ENCODE measurements at places on chromosomes 12 and 14.

DNA sequence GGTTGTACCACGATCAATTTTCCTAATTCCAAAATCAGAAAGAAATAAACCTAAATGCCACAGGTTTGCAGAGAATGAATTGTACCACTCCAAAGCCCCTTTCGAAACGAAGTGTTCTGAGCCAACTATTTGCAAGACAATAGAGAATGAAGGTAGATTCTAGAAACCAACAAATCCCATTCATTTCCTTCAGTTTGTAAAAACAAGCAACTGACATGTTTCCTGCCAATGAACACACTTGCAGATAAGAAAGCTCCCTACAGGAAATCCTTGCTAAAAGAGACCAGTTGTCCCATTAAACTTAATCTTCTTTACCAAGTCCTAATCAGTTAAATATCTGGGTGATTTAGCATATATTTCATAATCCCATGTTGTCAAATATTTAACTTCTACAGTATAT, 198.4 kb upstream of the FOXN3 start:
- peak; percentile 74 for DNase-seq

GRCh38 chr12:45973526-45973925, 16.8 kb downstream of the SCAF11 start:
- peak; percentile 80 for DNase-seq

- no peak for DNase-seq
Measured at GRCh38 chr12:13044906-13045299, 722 bp downstream of the FAM234B start.

GRCh38 chr12:98653866-98654493, 8.9 kb downstream of the APAF1 start:
- peak; percentile 66 for DNase-seq

GRCh38 chr12:41621291-41621690, 433.2 kb downstream of the PDZRN4 start:
- DNase-seq: no peak

DNA sequence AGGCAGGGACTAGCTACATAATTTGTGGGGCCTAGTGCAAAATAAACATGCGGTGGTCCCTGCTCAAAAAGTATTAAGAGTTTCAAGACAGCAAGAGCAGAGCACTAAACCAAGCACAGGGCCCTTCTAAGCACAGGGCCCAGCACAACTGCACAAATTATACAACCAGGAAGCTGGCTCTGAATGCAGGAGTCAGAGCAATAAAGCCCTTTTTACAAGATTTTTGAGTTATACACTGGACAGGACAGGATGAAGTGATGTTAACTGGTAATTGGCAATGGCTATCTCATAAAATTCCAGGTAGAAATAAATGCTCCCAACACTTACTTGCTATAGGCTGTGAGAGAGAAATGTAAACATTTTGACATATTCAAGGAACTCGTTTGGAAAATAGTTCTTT, 86.2 kb upstream of the GPHB5 start:
- DNase-seq: no peak

GRCh38 chr12:113184098-113184899, 979 bp downstream of the DDX54 start:
- DNase-seq: no peak

DNA sequence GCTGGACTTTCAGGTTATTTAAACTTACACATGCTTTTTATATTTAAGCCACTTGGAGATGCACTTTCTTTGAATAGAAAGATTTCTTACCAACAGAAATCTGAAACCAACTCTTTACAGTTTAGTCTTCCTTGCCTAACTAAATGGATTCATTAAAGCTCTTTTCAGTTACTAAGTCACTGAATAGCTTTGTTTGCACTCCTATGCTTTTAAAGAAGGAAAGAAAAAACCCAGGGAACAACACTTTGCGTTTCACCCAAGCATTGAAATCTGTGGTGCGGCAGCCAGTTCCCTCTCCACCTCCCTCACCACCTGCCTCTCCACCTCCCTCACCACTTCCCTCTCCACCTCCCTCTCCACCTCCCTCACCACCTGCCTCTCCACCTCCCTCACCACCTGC, 70.3 kb downstream of the RIMBP2 start:
- no peak for DNase-seq

DNA sequence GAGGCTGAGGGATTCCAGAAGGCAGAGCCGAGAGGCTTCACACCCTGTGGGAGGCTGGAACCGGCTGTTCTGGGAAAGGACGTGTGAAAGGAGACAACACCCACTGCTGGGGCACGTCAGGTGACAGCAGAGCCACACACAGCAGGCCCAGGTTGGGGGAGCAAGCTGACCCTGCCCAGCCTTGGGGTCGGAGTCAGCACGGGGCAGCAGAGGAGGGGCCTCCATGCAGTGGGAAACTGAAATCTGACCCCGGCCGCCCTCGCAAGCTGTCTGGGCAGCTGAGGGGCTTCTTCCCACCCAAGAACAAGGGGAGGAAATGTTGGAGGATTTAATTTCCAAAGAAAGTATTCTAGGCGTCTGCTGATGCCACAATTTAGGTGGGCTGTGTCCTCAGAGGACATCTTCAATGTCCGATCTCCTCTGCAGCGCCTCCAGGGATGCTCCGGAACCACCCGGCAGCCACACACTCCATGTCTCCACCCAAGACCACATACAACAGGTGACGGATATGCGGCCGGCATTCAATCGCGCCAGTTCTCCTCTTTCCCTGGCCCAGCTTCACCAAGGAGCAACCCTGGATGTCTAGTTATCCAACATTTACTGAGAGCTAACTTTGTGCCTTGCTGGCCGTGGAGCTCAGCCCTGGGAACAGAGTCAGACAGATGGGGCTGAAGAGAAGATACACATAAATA, 30.7 kb downstream of the SNRNP35 start:
- no peak for DNase-seq

DNA sequence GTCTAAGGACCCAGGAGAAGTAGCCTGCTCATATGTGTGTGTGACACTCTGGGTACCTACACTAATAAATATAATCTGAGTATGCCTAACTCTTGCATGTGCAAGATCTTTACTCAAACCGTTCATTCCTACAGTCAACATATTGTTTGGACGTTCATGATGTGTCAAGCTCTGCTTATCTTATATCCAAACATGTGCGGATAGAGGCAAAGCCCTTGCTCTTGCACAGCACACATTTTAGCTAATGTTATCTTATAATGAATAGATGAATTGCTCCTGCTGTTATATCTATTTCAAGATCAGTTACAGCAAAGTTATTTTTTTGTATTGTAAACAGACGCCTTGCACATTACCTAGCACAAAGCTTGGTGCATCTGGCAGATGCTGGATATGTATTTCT, 228.4 kb upstream of the FLRT2 start:
- no peak for DNase-seq

DNA sequence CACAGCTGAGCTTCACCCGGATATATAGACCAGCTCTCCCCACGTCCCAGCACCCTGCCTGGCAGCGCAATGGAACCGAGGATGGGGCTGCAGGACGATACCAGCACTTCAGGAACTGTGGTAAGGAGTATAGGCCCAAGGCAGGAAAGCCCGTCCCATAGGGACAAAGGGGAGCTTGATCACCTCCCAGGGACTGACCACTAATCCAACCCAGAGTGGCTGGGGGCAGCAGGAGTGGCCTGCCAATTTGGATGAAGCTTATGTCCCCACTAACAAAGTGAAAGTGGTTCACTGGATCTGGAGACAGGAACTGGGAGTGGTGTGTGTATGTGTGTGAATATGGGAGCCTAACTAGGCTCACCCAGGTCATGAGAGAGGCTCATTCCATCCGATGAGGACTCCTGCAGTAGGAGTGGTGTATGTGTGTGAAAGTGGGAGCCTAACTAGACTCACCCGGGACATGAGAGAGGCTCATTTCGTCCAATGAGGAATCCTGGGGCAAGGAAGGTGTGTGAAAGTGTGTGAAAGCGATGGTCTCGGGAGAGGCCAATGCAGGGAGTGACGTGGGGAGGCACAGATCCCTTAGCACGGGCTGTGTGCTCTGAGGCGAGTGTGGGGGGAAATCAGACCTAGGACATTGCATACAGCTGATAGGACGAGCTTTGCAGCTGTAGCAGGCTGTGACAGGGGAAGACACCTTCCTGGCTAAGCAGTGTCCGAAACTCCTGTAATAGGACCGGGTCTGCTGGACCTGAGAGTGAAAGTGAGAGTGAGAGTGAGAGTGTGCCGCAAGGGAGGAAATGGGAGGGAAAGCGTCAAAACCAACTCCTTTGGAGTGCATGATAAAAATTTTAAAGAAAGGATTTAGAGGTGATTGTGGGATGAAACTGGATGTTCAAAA, 25.7 kb downstream of the KLRK1 start:
- peak; percentile 77 for DNase-seq

GRCh38 chr14:104806625-104807465, 5.9 kb downstream of the ZBTB42 start:
- no peak for DNase-seq

- peak; percentile 88 for DNase-seq
Measured at GRCh38 chr12:53380104-53380793, at the start of gene SP1. Gene SP1 (plus strand): TSS chr12:53380176. CDS start chr12:53380292, 116 bp downstream.

DNA sequence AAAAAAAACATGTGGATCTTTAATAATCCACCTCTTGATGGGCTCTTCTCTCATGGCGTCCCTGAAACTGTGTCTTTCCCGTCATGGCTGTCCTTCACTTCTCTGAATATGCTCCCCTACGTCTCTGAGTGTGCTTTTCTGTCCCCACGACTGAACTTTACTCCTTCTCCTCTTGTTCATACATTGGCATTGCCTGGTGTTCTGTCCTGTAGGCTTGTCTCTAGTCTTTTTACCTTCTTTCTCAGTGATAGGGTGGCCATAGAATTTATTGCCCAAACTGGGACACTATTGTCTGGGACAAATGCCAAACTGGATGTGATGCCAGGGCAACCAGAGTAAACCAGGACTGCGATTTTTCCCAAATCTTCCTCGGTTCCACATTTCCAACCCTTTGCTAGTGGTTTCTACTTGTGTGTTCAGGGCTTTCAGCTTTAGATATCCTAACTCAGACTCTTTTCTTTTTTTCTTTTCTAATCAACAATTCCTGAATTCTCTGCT, 202.2 kb downstream of the ATP23 start:
- peak; percentile 29 for DNase-seq

- no peak for DNase-seq
Measured at GRCh38 chr12:6996040-6996441, 22.2 kb downstream of the LPCAT3 start.

GRCh38 chr14:53628732-53629430, 327.7 kb downstream of the BMP4 start:
- DNase-seq: no peak

GRCh38 chr12:48796976-48797375, 8.1 kb upstream of the ADCY6 start:
- no peak for DNase-seq

DNA sequence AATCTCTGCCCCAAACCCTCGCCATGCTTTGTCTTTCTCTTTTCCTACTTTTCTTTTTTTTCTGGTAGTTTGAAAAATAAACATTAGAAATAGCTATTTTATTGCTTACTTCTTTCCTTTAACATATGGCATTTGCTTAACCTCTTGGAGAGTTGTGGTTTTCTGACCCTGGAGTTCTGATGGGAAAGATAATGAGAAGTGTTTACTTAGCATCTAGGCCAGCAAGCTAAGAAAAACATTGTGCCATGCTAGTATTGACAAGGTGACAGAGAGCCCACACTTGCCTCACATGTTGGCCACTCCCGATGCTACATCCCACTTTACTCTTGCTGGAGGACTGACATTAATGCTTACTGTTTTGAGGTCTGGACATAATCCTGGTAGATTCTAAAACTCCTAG, 886.2 kb downstream of the DIO2 start:
- no peak for DNase-seq

DNA sequence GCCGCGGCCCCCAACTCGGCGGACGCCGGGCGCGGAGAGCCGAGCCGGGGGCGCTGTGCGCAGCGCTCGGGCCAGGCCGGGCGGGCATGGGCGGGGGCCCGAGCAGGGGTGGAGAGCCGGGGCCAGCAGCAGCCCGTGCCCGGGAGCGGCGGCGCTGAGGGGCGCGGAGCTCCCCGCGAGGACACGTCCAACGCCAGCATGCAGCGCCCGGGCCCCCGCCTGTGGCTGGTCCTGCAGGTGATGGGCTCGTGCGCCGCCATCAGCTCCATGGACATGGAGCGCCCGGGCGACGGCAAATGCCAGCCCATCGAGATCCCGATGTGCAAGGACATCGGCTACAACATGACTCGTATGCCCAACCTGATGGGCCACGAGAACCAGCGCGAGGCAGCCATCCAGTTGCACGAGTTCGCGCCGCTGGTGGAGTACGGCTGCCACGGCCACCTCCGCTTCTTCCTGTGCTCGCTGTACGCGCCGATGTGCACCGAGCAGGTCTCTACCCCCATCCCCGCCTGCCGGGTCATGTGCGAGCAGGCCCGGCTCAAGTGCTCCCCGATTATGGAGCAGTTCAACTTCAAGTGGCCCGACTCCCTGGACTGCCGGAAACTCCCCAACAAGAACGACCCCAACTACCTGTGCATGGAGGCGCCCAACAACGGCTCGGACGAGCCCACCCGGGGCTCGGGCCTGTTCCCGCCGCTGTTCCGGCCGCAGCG, 639 bp downstream of the FZD10 start:
- no peak for DNase-seq

- DNase-seq: no peak
Measured at GRCh38 chr12:6821591-6822425, at the start of gene GPR162. Gene GPR162 (plus strand): TSS chr12:6821821. CDS start chr12:6823899, 2,078 bp downstream.

DNA sequence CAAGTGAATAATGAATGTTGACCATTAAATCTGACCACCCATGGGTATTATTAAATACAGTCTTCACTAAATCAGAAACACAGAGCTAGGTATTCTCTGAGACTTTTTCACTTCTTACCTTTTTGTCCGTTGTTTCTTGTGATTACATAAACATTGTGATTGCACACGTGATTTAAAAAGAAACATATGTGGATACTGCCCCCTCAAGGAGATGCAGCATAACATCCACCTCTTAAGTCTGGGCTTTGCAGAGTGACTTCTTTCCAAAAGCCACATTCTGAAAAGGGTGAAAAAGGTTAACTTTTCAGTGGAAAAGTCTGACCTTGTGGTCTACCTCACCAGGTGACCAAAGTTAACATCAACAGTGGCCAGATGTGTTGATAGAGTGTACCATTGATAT, 185.5 kb upstream of the FAR2 start:
- peak; percentile 69 for DNase-seq

- DNase-seq: no peak
Measured at GRCh38 chr12:112928978-112929377, 9.3 kb upstream of the OAS3 start.

- no peak for DNase-seq
Measured at GRCh38 chr12:61385771-61386170, 874.4 kb upstream of the USP15 start.

DNA sequence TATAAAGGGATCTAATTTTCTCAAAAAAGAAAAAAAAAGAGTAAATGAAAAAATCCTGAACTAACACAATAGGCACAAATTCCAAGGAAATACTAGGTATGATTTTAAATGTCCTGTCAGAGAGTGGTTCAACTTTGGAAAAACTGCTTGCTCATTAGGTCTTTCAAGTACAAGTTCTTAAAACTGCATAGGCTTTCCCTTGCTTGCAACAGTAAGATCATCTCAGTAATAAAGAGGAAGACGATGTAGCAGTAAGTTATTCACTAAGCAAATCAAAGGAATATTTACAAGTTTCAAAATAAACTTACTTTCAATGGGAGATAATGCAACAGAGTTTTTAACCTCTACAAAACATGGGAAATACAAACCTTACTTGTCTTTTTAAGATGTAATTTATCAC, 21.6 kb downstream of the CORO1C start:
- no peak for DNase-seq

- DNase-seq: no peak
Measured at GRCh38 chr14:101705733-101706508, 55.6 kb upstream of the PPP2R5C start.

All from endothelial cell of umbilical vein (primary cell).